ENCODE measurements at places on chromosomes 2 and 18.
A peak's percentile ranks its signal among the peaks of the same experiment; 100 is the strongest.

DNA sequence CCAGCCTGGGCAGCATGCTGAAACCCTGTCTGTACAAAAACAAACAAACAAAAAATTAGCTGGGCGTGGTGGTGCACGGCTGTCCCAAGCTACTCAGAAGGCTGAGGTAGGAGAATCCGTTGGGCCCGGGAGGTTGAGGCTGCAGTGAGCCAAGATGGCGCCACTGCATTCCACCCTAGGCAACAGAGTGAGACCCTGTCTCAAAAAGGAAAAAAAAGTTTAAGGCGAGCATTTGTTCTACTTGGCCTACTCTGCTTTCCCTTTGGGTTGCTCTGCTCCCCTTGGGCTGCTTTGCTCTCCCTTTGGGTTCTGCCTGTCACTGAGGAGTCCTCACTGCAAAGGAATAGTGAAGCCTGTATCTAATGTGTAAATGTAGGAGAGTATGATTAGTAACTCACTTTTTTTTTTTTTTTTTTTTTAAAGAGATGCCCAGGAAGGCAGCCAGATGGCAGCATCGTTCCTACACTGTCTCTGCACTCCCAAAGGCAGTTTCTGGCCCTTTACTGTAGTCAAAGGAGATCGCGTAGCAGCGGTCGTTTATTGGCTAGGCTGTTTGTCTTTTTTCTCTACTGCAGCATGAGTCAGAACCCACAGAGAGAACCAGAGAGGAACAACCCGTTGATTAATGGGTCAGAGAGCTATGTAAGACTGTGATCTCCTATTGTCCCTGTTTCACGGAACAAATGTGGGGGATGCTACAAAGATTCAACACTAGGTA is 118.3 kb upstream of the CWC22 start:
- peak; percentile 31 for DNase-seq

- peak; percentile 72 for DNase-seq
Observed at GRCh38 chr2:160210599-160211138, 10.6 kb upstream of the ITGB6 start.

DNA sequence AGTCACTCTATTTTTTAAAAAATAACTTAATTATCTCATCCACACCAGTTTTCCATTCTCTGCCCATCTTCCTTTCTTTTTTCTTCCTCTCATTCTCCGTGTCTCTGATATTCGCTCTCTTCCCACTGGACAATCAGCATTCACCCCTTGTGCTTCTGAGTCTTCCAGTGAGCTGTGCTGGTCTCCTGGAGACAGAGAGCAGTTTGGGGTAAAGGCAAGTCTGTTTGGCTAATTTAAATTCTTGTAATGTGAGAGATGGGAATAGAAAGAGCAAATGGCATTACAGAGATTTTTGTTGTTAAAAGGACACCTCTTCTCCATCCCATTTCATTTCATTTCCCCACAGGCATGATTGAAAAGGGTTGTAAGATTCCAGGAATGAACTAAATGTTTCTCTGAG is 107.5 kb downstream of the DTNA start:
- DNase-seq: no peak

DNA sequence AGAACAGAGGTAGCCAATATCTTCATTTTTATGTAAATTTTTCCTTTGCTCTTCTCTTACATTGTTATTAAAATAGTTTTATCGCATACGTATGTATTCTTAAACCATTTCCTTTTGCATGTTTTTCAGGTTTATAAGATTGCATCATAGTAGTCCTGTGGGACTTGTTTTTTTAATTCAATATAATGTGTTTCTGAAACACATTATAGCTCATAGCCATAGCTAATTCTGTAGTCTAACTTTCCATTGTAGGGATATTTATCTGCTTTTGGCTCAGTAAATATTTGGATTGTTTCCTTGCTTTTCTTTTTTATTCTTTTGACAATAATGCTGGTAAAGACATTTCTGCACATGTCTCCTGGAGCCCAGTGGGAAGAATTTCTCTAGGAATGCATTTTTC is 484.3 kb downstream of the PTPRM start:
- DNase-seq: no peak

GRCh38 chr2:121321476-121321875 is 36.5 kb upstream of the TFCP2L1 start:
- DNase-seq: no peak

DNA sequence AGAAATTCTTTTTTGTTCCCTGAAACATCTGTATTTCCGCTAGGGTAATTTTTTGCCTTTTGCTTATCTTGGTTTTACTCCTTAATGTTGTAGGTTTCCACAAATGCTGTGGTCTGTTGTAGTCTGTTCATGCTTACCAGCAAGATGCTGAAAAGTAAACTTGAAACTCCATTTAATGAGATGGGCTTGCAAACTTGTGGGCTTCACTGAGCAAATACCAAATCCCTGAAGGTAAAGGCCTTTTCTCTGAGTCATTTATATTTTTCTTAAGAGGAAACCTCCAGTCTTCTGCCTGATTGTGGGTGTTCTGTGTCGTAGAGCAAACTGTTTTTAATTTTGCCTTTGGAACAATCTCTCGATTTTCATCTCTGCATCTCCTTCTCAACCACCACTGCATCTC is 9.3 kb downstream of the SP140 start:
- DNase-seq: no peak

DNA sequence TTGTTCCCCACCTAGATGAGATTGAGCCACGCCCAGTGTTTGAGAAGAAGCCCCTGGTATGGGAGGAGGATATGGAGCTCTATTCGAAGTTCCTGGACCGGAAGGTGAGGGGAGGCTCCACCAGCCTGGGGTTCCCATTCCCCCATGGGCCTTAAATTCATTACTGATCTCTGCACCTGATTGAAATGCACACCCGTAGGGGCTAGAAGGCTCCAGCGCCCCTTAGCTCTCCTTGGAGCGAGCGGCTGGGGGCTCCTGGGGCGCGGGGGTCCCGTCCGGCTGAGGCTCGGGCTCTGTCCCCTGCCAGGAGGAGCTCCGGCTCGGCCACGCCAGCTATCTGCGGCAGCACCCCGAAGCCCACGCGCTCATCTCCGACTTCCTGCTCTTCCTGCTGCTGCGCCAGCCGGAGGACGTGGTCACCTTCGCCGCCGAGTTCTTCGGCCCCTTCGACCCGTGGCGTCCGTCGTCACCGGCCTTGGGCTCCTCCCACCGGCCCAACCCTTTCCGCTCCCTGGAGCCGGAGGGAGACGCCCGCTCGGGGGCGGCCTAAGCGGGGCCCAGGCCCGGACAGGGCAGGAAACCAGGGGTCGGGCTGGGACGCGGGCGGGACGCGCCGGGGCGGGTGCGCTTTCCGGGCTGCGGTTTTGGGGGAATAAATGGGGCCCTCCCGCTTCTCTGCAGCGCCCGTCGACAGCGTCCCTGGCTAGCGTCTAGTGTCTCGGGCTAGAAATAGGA is 10.9 kb downstream of the CATIP start:
- peak; percentile 62 for DNase-seq

- DNase-seq: no peak
Observed at GRCh38 chr2:11562011-11562410, 28.2 kb downstream of the GREB1 start.

DNA sequence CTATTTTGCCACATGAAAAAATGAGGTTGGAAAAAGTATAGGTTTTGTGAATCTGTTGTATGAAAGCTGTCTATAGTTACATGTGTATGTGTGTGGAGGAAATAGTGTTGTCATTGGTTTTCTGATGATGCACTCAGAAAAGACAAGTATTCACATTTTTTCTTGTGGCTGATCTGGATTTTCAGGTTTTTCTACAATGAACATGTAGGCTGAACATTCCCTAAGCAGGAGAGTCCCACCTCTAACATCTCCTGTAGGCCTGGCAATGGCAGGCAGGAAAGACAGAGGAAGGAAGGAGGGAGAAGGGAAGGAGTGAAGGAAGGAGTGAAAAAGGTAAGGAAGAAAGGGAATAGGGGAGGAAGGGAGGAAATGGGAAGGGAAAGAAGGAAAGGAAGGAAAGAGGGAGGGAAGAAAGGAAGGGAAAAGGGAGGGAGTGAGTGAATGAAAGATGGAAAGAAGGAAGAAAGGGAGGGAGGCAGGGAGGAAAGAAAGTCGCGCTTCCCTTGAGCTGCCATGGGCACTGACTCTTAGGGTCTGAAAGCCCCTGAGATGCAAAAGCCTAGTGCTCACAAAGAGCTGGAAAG is 495 bp upstream of the IL36RN start:
- no peak for DNase-seq

GRCh38 chr2:42987112-42987922 is 194.9 kb upstream of the HAAO start:
- no peak for DNase-seq

- no peak for DNase-seq
Observed at GRCh38 chr2:25576596-25576995, 96.8 kb downstream of the DTNB start.

DNA sequence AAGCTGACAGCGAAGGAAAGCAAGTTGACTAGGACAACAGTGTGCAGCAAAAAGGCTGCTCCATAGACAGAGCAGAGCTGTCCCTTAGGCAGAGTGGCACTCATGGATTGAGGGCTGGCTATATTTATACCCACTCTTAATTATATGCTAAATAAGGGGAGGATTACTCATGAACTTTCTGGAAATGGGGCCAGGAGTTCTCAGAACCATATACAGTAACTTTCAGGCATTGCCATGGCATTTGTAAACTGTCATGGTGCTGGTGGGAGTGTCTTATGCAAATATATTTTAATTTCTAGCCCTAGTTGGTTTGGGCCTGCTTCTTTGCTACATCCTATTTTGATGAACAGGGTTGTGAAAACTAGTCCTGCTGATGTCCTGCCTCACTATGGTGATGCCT is 279.5 kb upstream of the MGAT5 start:
- DNase-seq: no peak

DNA sequence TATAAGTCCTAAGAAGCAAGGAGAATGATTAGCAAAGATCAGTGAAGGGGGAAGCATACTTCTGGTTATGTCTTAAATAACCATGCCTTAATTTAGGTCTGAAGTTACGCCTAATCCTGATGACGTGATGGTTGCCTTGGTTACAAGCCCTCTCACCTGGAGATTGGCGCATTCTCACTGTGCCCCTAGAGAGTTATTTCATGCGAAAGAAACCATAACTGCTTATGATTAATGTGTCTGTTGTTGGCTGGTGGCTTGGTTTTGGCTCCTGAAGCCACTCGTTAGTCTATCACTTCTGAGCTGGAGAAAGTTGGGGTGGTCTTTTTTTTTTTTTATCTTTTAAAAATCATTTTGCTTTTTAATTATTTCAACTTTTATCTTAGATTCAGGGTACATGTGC is 47.0 kb downstream of the TNFRSF11A start:
- no peak for DNase-seq

DNA sequence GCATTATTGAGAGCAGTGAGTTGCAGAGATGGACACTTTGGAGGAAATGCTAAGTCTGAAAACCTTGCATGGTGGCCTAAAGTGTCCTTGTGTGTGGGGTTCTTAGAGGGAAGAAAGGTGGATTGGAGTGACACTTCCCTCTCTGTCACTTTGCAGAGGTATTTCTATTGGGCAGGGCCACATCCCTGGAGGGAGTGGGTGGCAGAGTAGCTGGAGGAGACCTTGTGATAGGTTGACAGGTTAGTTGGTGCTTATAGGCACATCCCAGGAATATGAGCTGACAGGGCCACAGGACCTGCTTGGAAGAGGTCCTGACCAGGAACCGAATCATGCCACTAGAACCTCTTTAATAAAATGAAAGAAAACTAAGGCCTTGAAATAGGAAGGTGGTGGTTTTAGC is 972 bp upstream of the IGFBP5 start:
- DNase-seq: no peak

- DNase-seq: no peak
Observed at GRCh38 chr2:128304715-128305554, 13.7 kb downstream of the HS6ST1 start.

GRCh38 chr2:232027530-232027929 is 66.0 kb downstream of the DIS3L2 start:
- DNase-seq: no peak

DNA sequence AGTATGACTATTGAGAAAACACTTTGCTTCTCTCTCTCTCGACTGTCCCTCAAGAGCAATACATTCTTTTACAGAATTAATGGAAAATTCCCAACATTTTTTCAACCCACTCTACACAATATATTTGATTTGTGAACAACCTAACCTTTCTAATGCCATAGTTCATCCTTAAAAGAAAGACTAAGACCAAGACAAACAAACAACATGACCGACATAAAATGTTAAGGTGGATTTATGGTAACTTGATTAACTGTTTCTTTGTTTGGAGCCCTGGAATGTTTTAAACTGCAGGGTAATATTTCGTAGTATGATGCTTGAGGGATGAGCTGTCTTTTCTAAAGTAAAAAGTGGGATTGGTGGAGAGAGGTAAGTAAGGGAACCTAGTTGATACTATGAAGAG is 738.2 kb downstream of the MBD2 start:
- DNase-seq: no peak

GRCh38 chr2:160574468-160575140 is 81.0 kb upstream of the RBMS1 start:
- no peak for DNase-seq

- DNase-seq: no peak
Observed at GRCh38 chr18:36124841-36125240, 4.3 kb downstream of the SLC39A6 start.

- no peak for DNase-seq
Observed at GRCh38 chr2:134823431-134823830, 15.0 kb upstream of the ACMSD start.

- DNase-seq: no peak
Observed at GRCh38 chr2:126809340-126809739, 89.3 kb upstream of the TEX51 start.

DNA sequence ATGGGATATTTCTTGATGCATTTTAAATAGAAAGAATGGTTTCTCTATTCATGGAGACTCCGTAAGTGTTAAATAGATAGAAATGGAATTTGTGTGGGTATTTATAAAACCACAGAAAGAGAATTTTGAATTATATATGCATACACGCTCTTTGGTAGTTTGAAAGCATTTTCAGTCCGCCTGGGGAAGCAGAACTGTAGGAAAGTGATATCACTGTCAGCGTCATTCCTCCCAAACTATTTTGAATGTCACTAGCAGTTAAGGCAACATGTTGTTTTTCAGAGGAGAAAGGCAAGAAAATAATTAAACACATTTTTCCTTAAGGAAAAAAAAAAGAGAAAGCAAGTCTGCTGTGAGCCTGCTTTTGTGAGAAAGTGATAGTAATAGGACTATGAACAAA is 8.7 kb upstream of the ERMN start:
- DNase-seq: no peak

GRCh38 chr2:218783688-218784087 is 1.7 kb downstream of the CYP27A1 start:
- DNase-seq: no peak

GRCh38 chr2:224579411-224579810 is 5.8 kb downstream of the CUL3 start:
- no peak for DNase-seq

Data from BE2C (cell line).